ENCODE measurements at places on chromosomes 6 and 20. TPM values are rescaled to one million over a fixed set of nuclear protein-coding genes. Genes with fewer than 3 reads are reported as not detected.
A peak's percentile ranks its signal among the peaks of the same experiment; 100 is the strongest.

DNA sequence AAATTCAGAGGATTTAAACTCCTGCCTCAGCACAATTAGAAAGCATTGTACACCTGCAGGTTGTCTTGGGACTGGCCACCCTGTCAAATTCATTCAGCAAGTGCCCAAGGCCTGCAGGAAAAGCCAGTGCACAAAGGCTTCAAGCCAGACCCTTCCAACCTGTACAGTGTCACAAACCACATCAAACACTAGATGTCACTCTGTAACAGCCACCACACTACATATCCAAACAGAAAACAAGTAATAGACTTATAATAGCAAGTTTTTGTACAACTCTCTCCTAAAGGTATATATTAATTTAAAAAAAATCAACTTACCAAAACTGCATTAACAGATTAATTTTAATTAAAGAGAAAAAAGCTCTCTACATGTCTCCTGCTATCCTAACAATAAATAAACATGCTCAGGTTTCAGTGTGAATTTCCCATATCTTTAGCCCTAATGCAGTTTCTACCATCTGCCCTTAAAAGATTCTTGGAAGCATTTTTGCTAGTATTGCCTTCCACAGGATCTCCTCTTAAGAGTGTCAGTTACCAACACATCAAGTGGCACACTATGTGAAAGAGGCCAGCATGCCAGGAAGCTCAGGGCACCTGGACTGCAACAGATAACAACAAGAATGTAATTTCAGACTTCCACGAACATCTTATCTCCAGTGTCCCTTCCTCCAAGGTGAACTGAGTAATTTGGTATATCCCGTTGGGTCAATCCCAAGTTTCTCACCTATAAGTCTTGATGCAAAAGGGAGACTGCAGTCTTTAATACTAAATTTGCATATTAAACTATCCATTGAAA is 47.5 kb downstream of the RALGAPA2 start:
- no peaks in the 10 kb centered on the region for H3K36me3 ChIP-seq
- H3K27ac ChIP-seq, result no peak overlapping the region
- no peaks in the 10 kb centered on the region for H3K27me3 ChIP-seq
- peak; percentile 36 for DNase-seq
- no peaks in the 10 kb centered on the region for H3K4me1 ChIP-seq

GRCh38 chr6:150739711-150740349 is 125.7 kb upstream of the MTHFD1L start:
- DNase-seq, result no peak
- no peaks in the 10 kb centered on the region for H3K36me3 ChIP-seq
- no peak overlapping the region for H3K27ac ChIP-seq
- H3K4me1 ChIP-seq, result peaks cover 7% of the 10 kb centered on the region
- no peaks in the 10 kb centered on the region for H3K27me3 ChIP-seq

- peaks cover 46% of the 10 kb centered on the region for H3K27me3 ChIP-seq
- no peaks in the 10 kb centered on the region for H3K36me3 ChIP-seq
- H3K4me1 ChIP-seq, result no peaks in the 10 kb centered on the region
- H3K4me3 ChIP-seq, result no peak overlapping the region
- no peak overlapping the region for H3K27ac ChIP-seq
Observed at GRCh38 chr6:165671222-165671768, 8.3 kb upstream of the PDE10A start.

GRCh38 chr6:158850807-158851115 is 31.6 kb upstream of the EZR start:
- DNase-seq, result no peak
- H3K36me3 ChIP-seq, result no peaks in the 10 kb centered on the region
- peak overlapping the region; percentile 98 for H3K27ac ChIP-seq
- no peak overlapping the region for H3K4me3 ChIP-seq
- no peaks in the 10 kb centered on the region for H3K27me3 ChIP-seq

Gene DOK5
- 7.0 TPM for total RNA-seq

Gene MYL9
- total RNA-seq, result 31.8 TPM

Gene TRIM40
- 1.0 TPM for total RNA-seq

GRCh38 chr6:132746048-132746447 is 11.7 kb downstream of the VNN2 start:
- H3K4me3 ChIP-seq, result no peak overlapping the region
- no peaks in the 10 kb centered on the region for H3K36me3 ChIP-seq
- H3K4me1 ChIP-seq, result no peaks in the 10 kb centered on the region

GRCh38 chr20:61762167-61762710 is 303.4 kb downstream of the TAF4 start:
- no peak overlapping the region for H3K4me3 ChIP-seq
- no peak for DNase-seq
- H3K27ac ChIP-seq, result no peak overlapping the region
- no peaks in the 10 kb centered on the region for H3K36me3 ChIP-seq
- no peaks in the 10 kb centered on the region for H3K4me1 ChIP-seq
- H3K27me3 ChIP-seq, result peaks cover 6% of the 10 kb centered on the region

- H3K4me1 ChIP-seq, result no peaks in the 10 kb centered on the region
- no peaks in the 10 kb centered on the region for H3K27me3 ChIP-seq
- H3K36me3 ChIP-seq, result no peaks in the 10 kb centered on the region
- no peak overlapping the region for H3K4me3 ChIP-seq
Observed at GRCh38 chr6:134539865-134540323, 222.0 kb upstream of the SGK1 start.

- no peak overlapping the region for H3K4me3 ChIP-seq
- DNase-seq, result peak; percentile 54
- peaks cover 3% of the 10 kb centered on the region for H3K4me1 ChIP-seq
Observed at GRCh38 chr20:12394786-12395185, 477.1 kb downstream of the BTBD3 start.

GRCh38 chr6:143745166-143746133 is 67.7 kb downstream of the PHACTR2 start:
- H3K27me3 ChIP-seq, result no peaks in the 10 kb centered on the region
- peaks cover 72% of the 10 kb centered on the region for H3K4me1 ChIP-seq
- H3K4me3 ChIP-seq, result no peak overlapping the region
- peak; percentile 80 for DNase-seq
- peak overlapping the region; percentile 79 for H3K27ac ChIP-seq

Gene MCCD1
- total RNA-seq, result 0.47 TPM

Gene BMP7
- 12.8 TPM for total RNA-seq

DNA sequence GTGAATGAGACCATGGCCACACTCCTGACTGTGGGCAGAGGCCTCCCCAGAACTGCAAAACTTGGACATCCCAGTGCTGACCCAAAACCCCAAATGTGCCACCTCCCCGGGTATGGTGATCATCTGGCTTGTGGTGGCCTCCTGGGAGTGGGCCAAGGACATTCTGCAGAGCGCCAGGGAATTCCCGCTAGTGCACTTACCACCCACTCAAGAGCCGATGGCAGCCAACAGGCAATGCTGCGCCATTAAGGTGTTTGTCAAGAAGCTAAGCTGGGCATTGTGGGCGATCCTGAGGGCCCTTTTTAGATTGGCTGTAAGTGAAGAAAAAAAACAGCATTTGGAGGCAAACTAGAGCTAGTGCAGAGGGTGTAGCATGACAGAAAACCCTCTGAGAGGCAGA is 9.4 kb downstream of the MMP24 start:
- no peaks in the 10 kb centered on the region for H3K4me1 ChIP-seq
- H3K27me3 ChIP-seq, result no peaks in the 10 kb centered on the region
- H3K4me3 ChIP-seq, result no peak overlapping the region
- no peaks in the 10 kb centered on the region for H3K36me3 ChIP-seq
- no peak overlapping the region for H3K27ac ChIP-seq

Gene GPLD1
- 5.0 TPM for total RNA-seq

Gene SIRPB1
- 0.12 TPM for total RNA-seq

DNA sequence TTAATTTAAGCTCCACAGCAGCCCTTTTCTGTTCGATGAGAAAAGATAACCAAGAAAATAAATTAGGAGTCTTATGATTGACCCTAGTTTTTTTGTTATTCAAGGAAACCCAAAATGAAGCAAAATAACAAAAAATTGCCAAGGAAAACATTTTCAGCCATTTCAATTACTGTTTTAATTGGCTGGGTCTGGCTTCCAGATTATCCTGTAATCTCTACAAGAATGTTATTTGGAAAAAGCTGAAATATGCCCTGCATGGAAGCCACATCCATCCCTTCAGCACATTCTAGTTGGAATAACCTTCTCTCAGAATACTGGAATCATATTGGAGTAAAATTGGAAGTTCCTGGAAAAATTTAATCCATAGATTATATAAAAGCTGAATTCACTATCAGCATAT is 191.1 kb upstream of the CCN2 start:
- no peak overlapping the region for H3K27ac ChIP-seq
- H3K4me3 ChIP-seq, result no peak overlapping the region
- no peaks in the 10 kb centered on the region for H3K27me3 ChIP-seq
- H3K4me1 ChIP-seq, result no peaks in the 10 kb centered on the region
- no peaks in the 10 kb centered on the region for H3K36me3 ChIP-seq

Gene MEI4
- total RNA-seq, result 0.27 TPM

- H3K27ac ChIP-seq, result no peak overlapping the region
- H3K4me3 ChIP-seq, result no peak overlapping the region
- DNase-seq, result no peak
- no peaks in the 10 kb centered on the region for H3K4me1 ChIP-seq
- no peaks in the 10 kb centered on the region for H3K27me3 ChIP-seq
Observed at GRCh38 chr6:169424821-169425240, 171.2 kb upstream of the THBS2 start.

DNA sequence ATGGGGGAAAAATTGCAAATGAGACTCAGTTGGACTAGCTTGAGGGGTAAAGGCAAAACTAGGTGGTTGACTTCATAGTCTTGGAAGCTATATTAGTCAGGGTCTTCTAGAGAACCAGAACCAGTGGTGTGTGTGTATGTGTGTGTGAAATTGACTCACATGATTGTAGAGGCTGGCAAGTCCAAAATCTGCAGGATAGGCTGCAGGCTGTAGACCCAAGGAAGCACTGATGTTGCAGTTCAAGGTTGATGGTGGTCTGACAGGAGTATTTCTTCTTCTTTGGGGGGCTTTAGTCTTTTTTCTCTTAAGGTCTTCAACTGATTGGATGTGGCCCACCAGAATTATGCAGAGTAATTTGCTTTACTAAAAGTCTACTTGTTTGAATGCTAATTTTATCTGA is 217.4 kb downstream of the MANEA start:
- DNase-seq, result no peak
- no peak overlapping the region for H3K27ac ChIP-seq
- H3K36me3 ChIP-seq, result no peaks in the 10 kb centered on the region
- no peaks in the 10 kb centered on the region for H3K27me3 ChIP-seq
- H3K4me3 ChIP-seq, result no peak overlapping the region

- DNase-seq, result no peak
- H3K36me3 ChIP-seq, result no peaks in the 10 kb centered on the region
- no peaks in the 10 kb centered on the region for H3K4me1 ChIP-seq
- no peaks in the 10 kb centered on the region for H3K27me3 ChIP-seq
- H3K27ac ChIP-seq, result no peak overlapping the region
Observed at GRCh38 chr6:130138116-130138908, 84.4 kb downstream of the SAMD3 start.

Gene SLC35F1
- 0.24 TPM for total RNA-seq

DNA sequence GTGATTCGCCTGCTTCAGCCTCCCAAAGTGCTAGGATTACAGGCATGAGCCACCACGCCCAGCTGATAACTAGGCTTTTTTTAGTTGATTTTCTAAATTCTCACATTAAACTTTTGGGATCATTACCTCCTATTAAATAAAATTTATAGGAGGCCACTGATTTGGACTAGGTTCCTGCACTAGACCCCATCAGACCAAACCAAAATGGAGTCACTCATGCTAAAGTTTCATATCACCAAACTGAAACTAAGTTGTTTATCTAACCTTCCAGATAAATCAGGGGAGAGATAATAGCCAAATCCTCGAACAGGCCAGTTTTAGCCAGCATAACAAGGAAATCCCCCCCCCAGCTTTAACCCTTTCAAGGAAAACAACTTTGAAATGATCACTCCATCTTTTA is 98.4 kb upstream of the SLC22A16 start:
- H3K27ac ChIP-seq, result no peak overlapping the region
- H3K4me3 ChIP-seq, result no peak overlapping the region
- DNase-seq, result no peak
- H3K27me3 ChIP-seq, result no peaks in the 10 kb centered on the region
- H3K4me1 ChIP-seq, result no peaks in the 10 kb centered on the region
